ENCODE measurements at places on chromosomes 11 and 22. TPM values are rescaled to one million over a fixed set of nuclear protein-coding genes. Genes with fewer than 3 reads are reported as not detected.

TPBGL gene
- total RNA-seq, result not detected

PLAAT5 gene
- 1.9 TPM for total RNA-seq

TSSC4 gene
- total RNA-seq, result 16.6 TPM

SCGB1C1 gene
- total RNA-seq, result not detected

TESMIN gene
- 1.0 TPM for total RNA-seq

TUBA8 gene
- 1.5 TPM for total RNA-seq

ACR gene
- total RNA-seq, result not detected

BARX2 gene
- 0.53 TPM for total RNA-seq

APOL6 gene
- total RNA-seq, result 23.6 TPM

MPPED2 gene
- total RNA-seq, result 25.7 TPM

MRGPRF gene
- total RNA-seq, result 48.5 TPM

Measured in urinary bladder (tissue), 4 donors.